Stimulated activated CD4-positive, alpha-beta T cell treated with anti-CD3 and anti-CD28 coated beads, Interleukin-4, amount 100 ng/mL, for 48 hours (primary cell): ENCODE measurements at places on chromosomes 2 and 18.
A peak's percentile ranks its signal among the peaks of the same experiment; 100 is the strongest.

GRCh38 chr18:56245866-56246580 lies 392.4 kb downstream of the TXNL1 start:
- no peak for DNase-seq

GRCh38 chr18:9100796-9101195 lies 1.7 kb upstream of the NDUFV2 start:
- no peak for DNase-seq

GRCh38 chr2:69645921-69646320 lies 2.4 kb upstream of the AAK1 start:
- DNase-seq: no peak

DNA sequence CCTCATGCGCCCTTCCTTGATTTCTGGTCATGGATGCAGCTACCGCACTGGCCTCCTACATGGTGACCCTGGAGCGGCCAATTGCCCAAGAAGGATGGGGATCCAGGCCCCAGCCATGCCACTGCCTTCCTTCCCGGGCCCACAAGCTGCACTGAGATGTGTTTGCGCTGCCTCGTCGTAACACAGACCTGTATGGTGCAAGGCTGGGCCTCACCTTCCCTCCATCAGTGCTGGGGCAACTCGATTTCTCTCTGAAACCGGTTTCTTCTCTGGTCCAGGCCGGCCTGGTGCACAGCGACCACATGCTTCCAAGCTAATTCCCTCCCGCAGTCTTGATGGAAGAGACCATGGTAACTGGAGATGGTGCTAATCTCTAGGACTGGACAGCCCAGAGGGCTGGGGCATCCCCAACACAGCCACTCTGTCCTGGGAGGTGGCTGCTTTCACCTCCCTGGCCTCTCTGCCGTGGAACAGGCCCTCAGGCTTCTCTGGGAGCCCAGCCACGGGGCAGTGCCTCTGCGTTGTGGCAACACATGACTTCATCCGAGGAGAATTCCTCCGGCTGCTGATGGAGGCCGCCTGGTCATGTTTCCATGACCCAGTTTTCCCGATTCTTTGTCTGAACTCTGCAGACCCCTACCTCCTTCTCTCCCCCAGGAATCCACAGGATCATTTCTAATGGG lies 184.2 kb downstream of the GLI2 start:
- DNase-seq: no peak

GRCh38 chr2:239693761-239694415 lies 293.1 kb upstream of the HDAC4 start:
- DNase-seq: no peak

- DNase-seq: no peak
These were observed 4.5 kb downstream of the SLC14A2 start for GRCh38 chr18:45619826-45620201.

- DNase-seq: peak; percentile 48
These were observed 11.3 kb upstream of the MLPH start for GRCh38 chr2:237475704-237476141.

DNA sequence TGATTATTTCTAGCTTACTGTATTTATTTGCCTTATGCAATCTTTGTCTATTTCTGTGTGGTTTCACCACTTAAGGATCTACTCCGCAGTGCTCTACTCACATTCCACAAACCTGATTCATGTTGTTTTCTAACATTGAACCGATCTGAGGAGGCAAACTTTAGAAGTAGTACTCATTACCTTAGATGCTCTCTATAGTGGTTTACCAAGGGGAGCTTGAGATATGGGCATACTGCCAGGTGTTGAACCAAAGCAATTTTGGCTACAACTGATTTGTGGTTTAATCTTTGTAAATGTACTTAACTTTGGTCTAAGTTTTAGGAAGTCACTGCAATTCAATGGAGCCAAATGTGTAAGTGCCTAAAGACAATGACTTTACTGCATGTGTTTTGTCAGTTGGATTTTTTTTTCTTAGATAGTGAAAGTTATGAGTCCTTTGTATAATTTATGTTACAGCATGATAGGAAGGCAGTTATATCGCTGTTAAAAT lies 50.1 kb downstream of the MAP2 start:
- no peak for DNase-seq

DNA sequence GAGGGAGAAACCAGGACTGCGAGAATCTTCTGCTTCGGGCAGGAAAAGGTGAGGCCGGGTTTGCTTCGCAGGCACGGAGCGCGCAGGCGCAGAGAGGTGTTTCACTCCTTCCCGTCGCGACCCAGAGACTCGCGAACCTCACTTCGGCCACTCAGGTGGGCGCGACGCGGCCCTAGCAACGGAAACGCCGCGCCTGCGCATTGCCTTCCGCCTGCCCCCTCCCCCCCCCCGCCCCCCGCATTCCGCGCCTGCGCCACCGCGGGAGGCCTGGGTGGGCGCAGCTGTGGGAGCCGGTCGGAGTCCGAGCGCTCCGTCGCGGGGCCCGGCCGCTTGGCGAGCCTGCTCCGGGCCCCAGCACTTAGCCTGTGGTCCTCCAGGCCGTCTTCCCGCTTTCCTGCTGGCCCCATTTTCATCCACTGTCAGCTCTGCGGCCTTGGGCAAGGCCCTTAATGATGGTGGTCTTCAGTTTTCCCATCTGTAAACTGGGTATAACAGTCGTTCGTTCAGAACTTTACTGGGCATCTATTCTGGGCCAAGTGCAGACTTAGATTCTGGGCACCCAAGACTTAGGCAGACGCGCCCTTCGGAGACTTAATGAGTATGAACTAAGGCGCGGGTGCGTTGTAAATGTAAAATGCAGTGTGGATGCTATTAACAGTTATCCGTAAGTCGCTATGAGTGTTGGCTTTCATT lies 62.1 kb upstream of the ACKR3 start:
- peak; percentile 37 for DNase-seq

DNA sequence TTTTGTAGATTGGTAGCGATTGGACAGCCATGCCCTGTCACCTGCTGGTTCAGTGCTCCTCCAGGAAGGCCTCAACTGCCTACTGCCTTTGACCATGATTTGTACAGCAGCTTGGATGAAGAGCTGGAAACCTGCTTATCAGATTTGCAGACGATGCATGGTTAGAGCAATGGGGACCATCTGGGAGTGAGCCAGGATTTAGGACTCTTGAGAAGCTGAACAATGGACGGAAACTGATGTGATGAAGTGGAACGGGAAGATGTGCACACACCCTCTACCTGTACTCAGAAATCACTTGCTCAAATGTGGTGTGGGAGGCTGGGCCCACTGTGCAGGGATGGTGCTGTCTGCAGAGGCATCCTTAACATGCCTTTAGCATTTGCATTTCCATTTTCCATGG lies 57.2 kb downstream of the NCK2 start:
- no peak for DNase-seq

DNA sequence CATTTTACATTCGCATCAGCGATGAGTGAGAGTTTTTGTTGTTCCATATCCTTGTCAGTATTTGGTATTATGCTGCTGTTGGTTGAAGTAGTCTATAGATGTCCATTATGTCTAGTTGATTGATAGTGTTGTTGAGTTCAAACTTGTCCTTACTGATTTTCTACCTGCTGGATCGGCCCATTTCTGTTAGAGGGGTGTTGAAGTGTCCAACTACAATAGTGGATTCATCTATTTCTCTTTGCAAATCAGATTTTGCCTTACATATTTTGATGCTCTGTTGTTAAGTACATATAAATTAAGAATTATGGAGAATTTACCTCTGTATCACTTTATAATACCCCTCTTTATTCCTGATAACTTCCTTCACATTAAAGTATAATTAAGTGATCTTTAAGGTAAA lies 8.7 kb downstream of the SPOPL start:
- DNase-seq: no peak

DNA sequence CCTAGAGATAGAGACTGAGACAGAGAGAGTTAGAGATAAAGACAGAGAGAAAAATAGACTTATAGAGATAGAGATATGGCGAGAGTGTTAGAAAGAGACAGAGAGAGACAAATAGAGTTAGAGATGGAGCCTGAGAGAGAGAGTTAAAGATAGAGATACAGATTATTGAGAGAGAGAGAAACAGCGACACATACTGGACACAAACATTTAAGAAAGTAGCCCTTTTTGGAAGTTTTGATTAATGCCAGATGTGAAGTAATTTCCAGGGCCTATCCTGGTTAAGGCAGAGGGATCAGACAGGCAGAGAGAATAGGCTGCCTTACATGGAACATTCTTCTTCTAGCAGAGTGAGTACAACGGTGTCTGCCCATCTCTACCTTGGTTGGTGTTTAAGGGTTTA lies 311.6 kb upstream of the CDH7 start:
- no peak for DNase-seq

GRCh38 chr2:44543773-44544725 lies 182.3 kb downstream of the CAMKMT start:
- no peak for DNase-seq

- DNase-seq: no peak
These were observed 27.9 kb downstream of the GPC1 start for GRCh38 chr2:240463274-240463865.

DNA sequence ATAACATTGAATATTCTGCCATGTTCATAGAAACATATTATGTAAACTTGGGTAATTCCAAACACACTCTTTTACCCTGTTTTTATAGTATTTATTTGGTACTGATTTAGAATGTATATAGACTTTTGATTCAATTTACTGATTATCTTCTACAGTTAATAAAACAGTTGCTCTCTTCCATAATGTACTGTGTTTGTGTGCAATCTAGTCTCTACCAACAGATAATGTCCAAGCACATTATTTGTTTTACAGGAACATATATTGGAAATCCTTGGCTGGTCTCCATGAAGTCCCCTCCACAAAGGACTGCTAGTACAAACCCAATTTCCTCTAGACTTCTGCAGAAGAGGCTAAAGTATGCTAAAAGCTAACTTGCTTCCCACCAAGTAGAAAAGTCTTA lies 386.6 kb downstream of the RND3 start:
- no peak for DNase-seq

DNA sequence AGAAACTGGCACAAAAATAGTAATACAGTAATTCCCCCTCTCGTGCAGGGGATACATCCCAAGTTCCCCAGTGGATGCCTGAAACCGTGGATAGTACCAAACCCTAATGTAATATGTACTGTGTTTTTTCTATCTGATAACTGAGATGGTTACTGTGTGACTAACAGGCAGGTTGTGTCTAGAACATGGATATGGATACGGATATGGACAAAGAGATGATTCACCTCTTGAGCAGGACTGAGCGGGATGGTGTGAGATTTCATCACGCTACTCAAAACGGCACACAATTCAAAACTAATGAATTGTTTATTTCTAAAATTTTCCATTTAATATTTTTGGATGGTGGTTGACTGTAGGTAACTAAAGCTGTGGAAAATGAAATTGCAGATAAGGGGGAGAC lies 3.4 kb downstream of the MBD1 start:
- no peak for DNase-seq

DNA sequence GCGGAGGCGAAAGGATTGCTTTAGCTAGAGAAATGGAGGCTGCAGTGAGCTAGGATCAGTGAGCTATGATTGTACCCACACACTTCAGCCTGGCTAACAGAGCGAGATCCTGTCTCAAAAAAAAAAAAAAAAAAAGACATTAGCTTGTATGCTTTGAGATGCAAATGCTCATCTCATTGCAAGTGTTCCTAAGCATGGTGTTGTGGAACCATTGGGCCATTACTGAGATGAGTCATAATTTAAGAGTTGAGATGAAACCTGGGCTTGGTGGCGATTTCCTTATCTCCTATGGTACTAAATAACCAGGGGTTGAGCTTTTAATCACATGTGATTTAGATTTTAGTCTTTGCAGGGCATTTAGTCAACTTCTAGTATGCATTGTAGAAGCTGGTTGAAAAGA lies 2.2 kb downstream of the PLEKHA3 start:
- DNase-seq: no peak

DNA sequence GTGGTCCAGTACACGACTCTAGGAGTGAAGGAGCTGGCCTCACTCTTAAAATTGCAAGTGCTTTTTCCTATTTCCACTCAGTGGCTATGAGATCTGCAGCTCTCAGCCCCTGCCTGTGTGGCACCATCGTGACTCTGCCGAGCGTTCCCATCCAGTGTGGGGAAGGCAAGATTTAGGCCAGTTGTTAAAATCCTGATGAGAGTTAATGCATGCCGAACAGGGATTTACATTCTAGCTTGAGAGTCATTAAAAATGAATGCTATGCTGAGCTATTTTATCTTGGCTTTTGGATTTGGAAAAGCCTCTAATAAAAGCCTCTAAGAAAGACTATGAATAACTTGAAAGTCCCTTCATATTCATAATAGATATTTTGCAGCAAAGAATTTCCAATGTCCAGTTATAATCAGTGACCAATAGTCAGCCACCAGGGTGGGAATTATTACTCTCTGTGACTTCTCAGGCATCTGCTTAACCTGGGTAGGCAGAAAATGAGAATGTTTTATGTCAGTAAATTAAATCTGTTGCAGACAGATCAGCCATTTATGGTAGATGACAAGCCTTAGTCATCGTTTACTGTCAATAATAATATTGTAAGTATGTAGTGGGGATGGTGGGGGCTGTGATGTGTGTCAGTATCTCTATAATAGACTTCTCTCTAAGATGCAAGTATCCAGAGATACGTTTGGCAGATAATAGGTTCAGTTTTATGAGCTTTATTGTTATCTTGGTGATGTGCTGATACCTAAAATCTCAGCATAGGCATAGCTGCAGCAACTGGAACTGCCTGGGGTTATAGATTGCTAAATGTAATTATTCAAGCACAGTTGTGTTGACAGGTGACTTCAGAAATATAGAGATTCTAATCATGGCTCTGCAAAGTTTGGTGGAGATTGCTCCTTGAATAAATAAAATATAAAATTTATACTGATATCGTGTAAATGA lies 207.8 kb downstream of the SOCS6 start:
- no peak for DNase-seq

GRCh38 chr2:203438528-203438927 lies 96.6 kb downstream of the RAPH1 start:
- no peak for DNase-seq

GRCh38 chr2:30645081-30645744 lies 162.0 kb downstream of the CAPN13 start:
- no peak for DNase-seq

DNA sequence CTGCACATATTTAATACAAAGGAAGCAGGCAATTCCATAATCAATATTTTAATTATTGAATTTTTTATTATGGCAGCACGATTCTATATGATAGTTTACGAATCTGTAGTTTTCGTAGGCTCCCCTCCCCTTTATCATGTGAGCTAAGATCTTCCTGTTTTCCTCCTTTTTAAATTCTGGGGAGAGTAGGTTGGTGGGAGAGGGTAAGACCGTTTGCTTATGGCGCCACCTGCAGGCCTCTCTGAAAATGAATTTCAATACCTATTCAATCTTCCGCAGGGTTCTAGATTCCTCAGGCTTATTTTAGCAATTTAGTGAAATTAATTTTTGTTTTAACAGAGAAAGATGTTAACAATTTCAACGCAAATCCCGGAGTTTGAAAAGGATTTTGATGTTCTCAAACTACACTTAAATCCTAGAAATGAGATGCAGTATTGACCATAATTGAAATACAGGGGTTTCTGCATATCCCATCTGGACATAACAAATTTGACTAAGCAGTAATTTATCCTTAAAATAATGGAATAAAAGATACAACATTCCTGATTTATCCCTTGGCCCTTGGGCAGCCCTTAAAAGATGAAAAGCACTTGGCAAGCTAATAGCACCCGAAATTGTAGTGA lies 12.8 kb upstream of the GBX2 start:
- DNase-seq: no peak

- no peak for DNase-seq
These were observed 102.0 kb downstream of the MAP2 start for GRCh38 chr2:209525834-209526281.
